ENCODE measurements at places on chromosomes 4 and X.

DNA sequence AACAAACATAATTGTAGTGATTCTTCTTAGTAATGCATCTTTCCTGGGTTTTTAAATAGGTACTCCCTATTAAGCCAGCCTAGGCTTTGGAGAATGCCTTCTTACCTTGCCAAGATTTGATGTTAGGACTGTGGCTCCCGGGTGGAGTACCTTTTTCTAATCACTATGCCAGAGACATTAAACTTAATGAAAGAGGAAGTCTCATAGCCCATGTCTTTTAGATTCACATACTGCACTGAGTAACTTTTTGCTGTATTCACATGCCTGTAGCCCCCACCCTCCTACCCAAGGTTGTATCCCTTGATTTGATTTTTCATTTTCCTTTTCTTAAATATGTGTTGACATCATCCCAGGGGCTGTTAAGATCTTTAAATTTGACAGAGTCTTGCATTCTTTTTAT, 104.2 kb upstream of the TLR2 start:
- DNase-seq = no peak

DNA sequence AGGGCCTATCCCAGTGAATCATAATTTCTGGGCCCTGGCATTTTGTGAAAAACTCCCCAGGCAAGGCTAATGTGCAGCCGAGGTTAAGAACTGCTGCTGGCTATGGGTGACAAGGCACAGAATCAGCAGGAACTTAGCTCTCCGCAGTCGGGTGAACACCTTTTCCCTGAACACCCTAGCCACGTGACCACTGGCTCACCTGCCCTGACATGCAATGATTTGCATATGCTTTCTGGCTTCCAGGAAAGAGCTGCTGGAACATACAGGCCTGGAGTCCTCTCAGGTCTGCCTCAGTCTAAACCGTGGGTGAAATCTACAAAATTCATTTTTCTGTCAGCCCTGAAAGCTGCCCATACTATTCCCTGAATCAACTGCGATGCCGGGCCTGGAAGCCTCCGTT, 56.6 kb downstream of the ZNF827 start:
- no peak for DNase-seq

- DNase-seq = no peak
Measured at GRCh38 chr4:32440391-32440790, 1720.2 kb downstream of the PCDH7 start.

GRCh38 chrX:16114611-16115010, 8.8 kb upstream of the GRPR start:
- no peak for DNase-seq

DNA sequence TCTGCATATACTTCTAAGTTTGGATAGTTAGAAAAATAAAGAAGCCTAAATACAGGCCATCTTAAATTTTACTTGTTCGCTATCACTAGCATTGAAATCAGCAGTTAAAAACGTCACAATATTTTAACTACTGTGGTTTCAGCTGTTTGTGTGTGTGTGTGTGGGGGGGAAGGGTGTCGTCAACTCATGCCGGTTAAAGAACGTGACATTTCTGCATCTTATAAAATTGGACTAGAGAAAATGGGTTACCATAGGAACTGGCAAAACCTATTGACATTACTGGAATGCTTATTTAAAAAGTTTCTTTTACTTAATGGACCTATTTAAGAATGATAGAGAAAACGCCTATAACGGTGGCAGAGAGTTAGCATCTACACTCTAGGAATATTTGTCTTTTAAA, 1.2 kb upstream of the CNKSR2 start:
- DNase-seq = no peak

DNA sequence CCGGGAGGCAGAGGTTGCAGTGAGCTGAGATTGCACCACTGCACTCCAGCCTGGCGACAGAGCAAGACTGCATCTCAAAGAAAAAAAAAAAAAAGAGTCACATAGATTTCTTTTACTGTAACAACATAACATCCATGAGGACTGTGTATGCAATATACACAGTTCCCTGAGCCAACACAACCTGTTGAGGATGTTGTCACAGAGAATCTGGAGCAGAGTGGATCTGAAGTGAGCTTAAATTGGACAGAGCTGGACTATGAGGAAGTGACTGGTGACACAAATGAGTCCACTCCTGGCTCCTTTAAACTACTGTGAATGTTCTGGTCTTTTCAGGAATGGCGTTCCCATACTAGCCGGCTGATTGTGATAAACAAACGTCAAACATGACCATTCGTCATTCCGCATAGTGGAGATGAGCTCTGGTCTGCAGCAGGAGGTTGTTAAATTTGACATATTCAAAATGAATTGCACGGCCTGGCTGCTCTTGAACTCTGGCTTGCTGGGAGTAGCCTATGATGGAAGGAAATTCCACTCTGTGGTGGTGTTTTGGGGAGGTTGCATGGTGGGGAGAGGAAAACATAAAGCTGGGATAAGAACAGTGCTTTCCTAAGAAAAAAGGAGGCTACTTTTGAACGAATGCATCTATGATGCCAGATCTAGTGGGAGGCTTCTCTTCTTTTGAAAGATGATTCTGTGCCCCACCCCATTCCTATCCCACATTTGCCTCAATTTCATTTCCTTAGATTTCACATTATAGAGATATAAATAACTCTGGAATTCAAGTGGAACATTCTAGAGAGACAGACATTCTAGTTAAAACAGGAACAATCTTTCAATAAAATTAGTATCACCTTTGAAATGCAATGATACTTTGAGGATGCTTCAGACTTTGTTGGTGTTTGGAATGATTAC, 149.5 kb downstream of the SHROOM3 start:
- no peak for DNase-seq

- no peak for DNase-seq
Measured at GRCh38 chr4:81470456-81471297, 1.0 kb downstream of the RASGEF1B start.

DNA sequence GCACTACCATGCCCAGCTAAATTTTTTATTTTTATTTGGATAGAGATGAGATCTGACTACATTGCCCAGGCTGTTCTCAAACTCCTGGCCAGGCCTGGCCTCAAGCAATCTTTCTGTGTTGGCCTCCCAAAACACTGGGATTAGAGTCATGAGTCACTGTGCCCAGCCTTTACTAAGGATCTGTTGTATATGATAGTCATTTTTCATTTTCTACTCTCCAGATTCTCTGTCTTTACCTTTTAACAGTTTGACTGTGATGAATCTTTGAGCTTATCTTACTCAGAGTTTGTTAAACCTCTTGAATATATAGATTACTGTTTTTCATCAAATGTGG, 161.8 kb downstream of the FNIP2 start:
- no peak for DNase-seq

DNA sequence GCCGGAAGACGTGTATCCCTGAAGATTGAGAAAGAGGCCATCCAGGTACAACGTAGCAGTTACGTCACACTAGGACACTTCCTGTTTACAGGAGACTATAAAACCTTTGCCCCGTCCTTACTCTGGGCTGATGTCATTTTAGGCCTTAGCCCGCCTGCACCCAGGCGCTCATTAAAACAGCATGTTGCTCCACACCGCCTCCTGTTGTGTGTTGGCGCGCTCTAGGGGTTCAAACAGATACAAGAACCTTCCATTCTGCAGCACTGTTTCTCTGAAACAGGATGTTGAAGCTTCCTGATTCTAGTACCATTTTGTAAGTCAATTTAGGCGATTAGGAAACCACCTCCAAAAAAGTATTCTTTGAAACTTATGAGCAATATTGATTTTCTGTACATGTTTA, 722.1 kb downstream of the PCDH7 start:
- no peak for DNase-seq

Measured in NT2/D1 (cell line).